Adrenal gland (tissue), 19 donors: ENCODE measurements at places on chromosomes 3 and 15. TPM values are rescaled to one million over a fixed set of nuclear protein-coding genes. Genes with fewer than 3 reads are reported as not detected.

DNA sequence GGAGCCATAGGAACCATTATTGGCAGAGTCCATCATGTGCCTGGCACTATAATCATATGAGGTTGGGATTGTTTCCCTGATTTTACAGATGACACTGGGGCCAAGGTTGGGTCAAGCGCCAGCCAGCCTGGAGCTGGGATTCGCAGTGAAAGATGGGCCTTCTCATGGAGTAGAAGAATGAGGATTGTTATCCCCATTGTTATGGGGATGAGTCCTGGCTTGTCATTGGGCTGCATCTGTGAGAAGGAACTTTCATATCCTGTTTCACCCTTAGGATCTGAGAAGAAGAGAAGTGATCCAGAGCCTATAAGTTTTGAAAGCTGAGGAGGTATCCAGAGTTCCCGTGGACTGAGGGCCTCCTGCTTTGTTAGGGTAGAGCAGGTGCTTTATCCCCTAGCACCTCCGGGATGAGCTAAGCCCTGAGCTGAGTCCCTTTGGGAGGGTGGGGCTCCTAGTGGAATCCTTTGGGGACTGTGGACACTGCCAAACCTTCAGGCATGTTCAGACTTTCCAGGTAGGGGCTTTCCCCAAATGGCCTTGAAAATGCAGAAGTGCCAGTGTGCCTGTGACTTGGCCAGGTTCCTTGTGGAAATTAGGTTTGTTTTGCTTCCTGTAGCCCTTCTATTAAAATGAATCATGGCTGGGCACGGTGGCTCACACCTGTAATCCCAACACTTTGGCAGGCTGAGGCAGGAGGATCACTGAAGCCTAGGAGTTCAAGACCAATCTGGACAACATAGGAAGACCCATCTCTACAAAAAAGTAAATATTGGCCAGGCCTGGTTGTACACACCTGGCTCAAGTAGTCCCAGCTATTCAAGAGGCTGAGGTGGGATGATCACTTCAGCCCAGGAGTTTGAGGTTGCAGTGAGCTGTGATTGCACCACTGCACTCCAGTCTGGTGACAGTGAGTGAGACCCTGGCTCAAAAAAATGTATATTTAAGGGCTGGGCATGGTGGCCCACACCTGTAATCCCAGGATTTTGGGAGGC lies 30.2 kb upstream of the BSN start:
- no peak for DNase-seq

GRCh38 chr3:127377801-127378655 lies 90.2 kb upstream of the PRR20G start:
- no peak for DNase-seq

GRCh38 chr3:141963301-141963700 lies 86.9 kb downstream of the ATP1B3 start:
- no peak for DNase-seq

GRCh38 chr3:11541321-11542303 lies 102.1 kb downstream of the VGLL4 start:
- no peak for DNase-seq

DNA sequence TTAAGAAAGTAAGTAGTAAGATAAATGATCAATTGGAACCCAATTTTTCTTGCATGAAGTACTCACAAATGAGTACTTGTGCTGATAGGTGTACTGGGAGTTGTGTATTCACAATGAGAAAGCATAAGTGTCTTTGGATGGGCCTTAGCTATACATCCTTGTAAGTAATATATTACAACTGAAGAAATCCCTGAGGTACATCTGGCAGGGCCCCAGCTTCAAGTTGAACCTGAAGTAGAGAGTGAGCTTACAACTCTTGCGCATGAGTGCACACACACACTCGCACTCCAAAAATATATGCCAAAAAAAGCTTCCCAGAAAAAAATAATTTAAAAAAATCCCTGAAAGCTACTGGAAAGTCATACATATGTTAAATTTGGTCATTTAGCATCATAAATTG lies 222.5 kb downstream of the ROBO2 start:
- DNase-seq = no peak

DNA sequence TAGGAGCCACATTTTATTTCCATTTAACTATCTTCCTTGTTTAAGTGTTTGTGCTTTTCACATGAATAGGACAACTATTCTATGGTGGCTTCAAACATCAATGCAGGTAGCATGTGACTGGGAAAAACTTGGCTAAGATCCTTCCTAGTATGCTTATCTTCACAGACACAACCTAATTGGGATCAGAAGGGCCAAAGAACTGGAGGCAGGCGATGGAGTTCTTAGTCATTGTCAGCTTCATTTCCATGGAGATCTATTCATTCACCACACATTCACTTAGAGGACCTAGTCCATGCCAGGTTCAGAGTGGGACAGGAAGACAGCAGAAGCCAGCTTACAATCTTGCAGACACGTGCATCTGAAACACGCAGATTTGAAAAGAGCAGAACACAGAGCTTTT lies 277.5 kb upstream of the PPP2R3A start:
- no peak for DNase-seq

GRCh38 chr3:139979991-139980390 lies 45.0 kb downstream of the CLSTN2 start:
- no peak for DNase-seq

ZNF197 gene
- total RNA-seq = 19.5 TPM

KIF15 gene
- total RNA-seq = 0.99 TPM

SEMA4B gene
- 27.5 TPM for total RNA-seq

ABTB1 gene
- total RNA-seq = 26.9 TPM
